NCI-H82 (cell line): ENCODE measurements at places on chromosomes 2 and 18.
A peak's percentile ranks its signal among the peaks of the same experiment; 100 is the strongest.

GRCh38 chr2:4992226-4992625 is 700.0 kb upstream of the SOX11 start:
- peak; percentile 68 for DNase-seq

- no peak for DNase-seq
These were observed 227.5 kb downstream of the LDLRAD4 start for GRCh38 chr18:13446024-13446423.

DNA sequence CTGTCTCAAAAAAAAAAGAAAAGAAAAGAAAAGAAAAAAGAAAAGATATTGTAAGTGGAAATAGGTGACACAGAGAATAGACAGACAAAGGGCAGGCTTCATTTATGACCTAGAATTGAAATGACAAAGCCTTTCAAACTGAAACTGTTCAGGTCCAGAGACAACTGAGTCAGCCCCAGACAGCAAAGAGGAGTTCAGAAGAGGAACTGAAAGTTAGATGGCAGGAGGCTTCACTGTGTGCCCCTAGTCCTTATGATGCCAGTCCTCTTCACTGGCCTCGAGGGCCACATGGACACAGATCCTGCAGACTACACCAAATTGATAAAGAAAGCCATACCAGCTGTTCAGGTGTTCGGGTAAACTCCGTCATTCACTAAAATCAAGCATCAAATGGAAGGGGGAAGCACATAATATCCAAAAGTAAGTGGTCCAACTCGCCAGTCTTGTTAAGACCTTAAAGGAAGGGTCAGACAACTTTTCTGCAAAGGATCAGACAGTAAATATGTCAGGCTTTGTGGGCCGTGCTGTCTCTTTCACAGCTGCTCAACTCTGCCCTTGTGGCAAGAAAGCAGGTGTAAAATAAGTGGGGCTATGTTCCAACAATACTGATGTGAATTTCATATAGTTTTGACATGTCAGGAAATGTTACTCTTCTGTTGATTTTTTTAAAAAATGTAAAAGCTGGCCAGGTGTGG is 231.9 kb upstream of the MGAT5 start:
- DNase-seq: no peak

GRCh38 chr2:159797543-159798375 is at the start of gene CD302:
CD302 (minus strand) TSS chr2:159798208; CDS start chr2:159798198, 10 bp downstream.
- DNase-seq: peak; percentile 73

DNA sequence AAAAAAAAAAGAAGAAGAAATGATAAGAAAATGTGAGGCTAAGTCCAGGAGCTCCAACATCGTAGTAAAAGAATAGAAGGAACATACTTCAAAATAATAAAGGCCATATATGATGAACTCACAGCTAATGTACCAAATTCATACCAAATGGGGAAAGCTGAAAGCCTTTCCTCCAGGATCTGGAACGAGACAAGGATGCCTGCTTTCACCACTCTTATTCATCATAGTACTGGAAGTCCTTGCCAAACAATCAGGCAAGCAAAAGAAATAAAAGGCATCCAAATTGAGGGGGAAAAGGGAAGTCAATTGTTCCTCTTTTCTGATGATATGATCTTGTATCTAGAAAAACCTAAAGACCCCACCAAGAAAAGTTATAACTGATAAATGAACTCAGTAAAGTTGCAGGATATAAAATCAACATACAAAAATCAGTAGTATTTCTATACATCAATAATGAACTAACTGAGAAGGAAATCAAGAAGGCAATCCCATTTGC is 170.6 kb downstream of the METTL4 start:
- DNase-seq: no peak

- no peak for DNase-seq
These were observed 102.8 kb upstream of the COPS8 start for GRCh38 chr2:236982693-236983455.

DNA sequence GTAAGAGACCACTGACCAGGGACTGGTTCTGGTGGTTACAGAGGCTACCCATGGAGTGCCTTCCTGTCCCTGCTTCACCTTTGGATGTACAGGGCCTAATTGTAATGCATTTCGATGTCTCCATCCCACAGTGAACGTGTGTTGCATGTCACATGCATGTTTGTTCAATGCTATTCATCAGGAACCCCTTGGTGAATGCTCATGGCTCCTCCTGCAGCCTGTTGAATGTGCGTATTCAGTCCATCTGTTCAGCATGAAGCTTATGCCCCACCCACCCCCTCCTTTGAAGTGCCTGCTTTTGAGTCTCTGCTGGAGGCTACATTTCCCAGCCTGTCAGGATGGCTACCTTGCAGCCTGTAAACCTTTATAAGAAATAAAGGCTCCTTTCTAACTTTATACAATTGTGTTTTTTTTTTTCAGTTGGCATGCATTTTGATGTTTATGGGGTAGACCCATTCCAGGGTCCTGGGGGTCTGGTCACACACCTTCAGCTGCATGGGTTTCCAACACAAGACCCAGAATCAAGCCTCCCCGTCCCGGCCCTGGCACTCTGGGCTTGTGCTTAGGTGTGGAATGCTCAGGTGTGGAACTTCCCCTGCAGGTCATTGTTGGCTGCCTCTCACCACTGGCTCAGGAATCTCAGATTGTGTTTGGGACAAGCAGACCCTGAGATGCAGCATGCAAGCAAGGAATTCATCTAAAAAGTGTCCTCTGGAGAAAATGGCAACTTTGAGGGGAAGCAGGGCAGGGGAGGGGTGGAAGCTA is 238.8 kb upstream of the HDAC4 start:
- DNase-seq: no peak

GRCh38 chr18:78611869-78612268 is 367.7 kb upstream of the SALL3 start:
- no peak for DNase-seq

- DNase-seq: no peak
These were observed 17.9 kb upstream of the SFXN5 start for GRCh38 chr2:73089270-73090030.

DNA sequence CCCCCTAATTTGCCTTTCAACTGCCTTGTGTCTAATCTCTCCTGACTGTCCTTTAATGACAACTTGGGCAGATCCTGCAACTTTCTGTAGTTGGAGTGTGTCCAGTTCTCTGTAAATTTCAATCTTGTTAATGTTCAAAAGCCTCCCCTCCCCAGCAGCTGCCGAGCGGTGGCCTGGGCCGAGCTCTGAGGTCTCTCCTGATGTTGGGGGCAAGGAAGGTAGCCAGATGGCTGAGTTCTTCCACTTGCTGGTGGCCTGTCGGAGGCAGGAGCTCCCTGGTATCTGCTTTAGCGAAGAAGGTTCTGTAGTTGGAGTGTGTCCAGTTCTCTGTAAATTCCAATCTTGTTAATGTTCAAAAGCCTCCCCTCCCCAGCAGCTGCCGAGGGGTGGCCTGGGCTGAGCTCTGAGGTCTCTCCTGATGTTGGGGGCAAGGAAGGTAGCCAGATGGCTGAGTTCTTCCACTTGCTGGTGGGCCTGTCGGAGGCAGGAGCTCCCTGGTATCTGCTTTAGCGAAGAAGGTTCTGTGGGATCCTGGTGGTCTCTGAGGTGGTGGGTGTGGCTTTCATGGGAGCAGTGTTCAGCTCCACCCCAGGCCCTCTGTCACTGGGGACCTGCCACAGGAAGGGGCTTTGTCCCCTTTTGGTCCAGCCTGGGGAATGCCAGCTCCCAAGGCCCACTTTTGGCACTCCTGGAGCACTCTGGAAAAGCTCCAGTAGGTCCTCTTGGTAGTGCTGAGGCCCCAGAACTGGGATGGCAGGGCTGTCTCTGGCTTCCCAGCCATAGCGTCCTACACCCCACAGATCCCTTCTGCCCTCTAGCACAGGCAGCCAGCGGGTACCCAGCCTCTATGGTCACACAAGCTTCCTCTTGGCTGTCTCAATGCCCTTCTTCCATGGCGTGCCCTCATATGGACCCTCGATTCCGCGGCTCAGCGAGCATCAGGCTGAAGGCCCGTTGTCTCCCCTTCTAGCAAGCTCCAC is 211.9 kb downstream of the ALPK2 start:
- peak; percentile 93 for DNase-seq

- DNase-seq: no peak
These were observed 63.0 kb upstream of the MSH2 start for GRCh38 chr2:47339745-47340541.
